Activated gamma-delta T cell treated with Interleukin-2 at 50 U/mL for 16 hours (primary cell): ENCODE measurements at places on chromosomes 11 and 22.

DNA sequence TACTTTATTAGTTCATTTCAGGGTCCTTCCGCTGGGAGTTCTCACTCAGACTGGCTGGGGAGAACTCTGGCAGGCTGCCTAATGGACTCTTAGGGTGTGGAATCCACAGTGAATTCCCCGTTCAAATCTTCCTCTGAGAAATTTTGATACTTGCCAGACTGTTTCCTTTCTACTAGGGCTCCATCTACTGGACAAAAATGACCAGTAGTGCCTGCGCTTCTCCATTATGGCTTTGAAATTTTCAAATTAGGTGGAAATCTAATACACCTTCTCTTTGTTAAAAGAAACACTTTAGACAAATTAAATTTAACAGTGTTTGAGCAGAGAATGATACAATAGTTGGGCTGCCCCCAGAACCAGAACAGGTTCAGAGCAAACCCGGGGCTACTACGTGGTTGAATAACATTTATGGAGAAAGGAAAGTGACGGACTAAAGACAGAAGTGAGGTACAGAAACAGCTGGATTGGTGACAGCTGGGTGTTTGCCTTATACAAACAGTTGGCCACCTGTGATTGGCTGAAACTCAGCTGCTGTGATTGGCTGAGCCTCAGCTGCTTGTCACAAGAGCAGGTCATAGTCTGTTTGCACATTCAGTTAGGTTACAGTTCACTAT, 52.9 kb upstream of the FDX1 start:
- DNase-seq, result peak; percentile 8

DNA sequence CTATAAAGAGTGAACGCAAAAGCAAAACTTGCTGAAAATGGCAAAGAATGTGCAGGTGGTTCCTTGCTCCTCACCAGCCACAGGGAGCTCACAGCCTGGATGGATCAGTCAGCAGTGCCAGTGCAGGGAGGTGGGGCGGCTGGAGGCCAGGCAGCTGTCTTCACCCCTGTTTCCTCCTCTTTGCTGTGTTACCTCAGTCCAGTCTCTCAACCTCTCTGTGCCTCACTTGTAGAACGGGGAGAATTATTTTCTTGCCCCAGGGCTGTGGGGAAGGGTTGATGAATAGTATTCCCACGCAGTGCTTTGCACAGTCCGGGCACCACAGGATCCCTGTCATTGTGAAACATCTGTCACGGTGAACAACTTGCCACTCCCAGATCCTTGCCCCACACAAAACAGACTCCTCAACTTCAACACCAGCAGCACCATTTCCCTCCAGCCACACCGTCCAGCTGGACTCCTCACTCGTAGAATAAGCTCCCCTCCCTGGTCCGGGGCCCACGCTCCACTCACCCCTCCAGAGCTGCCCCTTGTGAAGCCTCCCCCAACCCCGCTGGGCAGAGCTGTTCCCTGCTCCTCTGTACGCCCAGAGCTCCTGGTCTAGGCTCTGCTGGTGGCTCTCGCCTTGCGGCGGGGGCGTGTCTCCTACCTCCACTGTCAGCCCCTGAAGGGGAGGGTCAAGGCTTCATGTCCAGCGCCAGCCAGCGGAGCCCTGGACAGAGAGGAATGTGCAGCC, 27.7 kb downstream of the MPPED1 start:
- no peak for DNase-seq

GRCh38 chr11:6481924-6482275, 599 bp downstream of the TIMM10B start:
- no peak for DNase-seq

GRCh38 chr11:110196241-110196754, 100.1 kb downstream of the RDX start:
- no peak for DNase-seq

GRCh38 chr22:31100762-31101525, 6.4 kb downstream of the SELENOM start:
- no peak for DNase-seq

DNA sequence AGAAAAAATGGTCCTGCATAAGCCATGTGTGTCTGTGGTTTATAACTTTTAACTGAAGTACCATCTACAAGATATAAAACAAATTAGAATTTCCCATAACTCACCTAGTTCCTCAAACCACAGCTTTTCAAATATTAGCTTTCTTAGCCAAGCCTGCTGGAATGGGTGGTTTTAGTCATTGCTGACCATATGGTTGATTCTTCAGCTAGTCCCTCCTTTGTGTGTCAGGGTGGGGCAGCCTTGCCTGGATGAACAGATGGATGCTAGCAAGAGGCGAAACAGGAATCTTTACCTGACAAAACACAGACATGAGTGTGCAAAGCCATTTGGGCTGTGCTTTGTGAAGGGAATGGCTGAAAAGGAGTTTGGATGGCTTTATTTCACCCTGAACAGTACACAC, 6.9 kb upstream of the B3GNT6 start:
- DNase-seq, result no peak

DNA sequence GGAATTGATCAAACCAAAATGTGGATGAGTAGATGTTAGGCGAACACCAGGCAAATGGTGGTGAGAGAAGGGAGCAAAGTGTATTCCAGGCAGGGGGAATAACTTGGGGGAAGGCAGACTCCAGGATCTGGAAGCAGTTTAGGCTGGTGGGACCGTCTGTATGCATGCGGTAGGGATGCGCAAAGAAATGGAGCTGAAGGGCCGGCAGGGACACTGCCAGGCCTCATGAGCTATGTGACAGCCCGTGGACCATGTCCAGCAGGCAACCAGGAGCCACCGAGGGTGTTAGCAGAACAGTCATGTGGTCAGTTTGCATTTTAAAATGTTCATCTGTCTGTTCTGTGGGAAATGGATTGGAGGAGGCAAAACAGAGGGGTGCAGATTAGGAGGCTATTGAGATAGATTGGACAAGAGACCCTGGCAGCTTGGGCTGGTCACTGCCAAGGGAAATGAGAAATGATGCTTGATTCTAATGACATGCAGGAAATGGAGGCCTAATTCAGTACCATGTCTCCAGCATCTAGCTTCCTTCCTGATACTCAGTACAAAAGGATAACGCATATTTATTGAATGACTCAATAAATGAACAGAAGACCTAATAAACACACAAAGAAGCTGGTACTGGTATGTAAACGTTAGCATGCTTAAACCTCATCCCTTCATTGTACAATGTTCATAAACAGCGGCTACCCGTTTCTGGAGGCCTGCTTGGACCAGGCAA, 412.4 kb downstream of the BUD13 start:
- no peak for DNase-seq

DNA sequence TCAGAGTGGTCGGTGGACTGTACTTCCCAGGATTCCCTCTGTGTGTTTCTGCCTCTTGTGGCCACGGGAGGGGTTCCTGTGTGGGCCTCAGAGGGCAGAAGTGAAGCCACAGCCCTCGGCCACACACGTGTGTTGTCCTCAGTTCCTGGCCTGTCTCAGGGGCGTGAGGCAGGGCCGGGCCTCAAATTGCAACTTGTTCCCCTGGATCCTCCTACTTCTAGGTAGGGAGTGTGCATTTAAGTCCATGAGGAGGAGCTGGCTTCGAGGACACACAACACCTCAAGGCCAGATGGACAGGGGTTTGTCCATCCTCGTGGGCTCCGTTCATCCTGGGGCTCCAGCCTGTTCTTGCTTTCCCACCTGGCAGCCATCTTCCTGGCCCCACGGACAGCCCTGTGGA, 573.0 kb downstream of the TBC1D22A start:
- DNase-seq, result no peak

- no peak for DNase-seq
Measured at GRCh38 chr11:29679996-29680395, 336.8 kb downstream of the KCNA4 start.

DNA sequence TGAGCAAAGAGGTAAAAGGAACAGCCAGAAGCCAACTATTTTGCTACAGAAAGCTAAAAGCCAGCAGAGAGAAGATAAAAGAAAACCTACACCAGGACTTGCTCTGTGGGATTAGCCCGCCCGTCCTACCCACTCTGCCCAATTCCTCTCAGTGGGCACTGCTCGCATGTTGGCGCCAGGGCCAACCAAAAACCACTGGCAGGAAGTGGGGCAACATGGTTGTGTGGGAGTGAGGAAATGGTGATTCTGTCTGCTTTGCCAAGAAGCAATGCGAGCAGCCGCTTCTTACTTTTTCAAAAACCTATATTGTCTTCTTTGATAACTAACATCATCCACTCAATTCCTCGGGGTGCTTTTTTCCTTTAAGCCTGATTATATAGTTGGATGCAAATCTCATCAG, 14.2 kb upstream of the APOA1 start:
- peak; percentile 60 for DNase-seq

- DNase-seq, result no peak
Measured at GRCh38 chr11:129701706-129702105, 113.9 kb upstream of the TMEM45B start.

DNA sequence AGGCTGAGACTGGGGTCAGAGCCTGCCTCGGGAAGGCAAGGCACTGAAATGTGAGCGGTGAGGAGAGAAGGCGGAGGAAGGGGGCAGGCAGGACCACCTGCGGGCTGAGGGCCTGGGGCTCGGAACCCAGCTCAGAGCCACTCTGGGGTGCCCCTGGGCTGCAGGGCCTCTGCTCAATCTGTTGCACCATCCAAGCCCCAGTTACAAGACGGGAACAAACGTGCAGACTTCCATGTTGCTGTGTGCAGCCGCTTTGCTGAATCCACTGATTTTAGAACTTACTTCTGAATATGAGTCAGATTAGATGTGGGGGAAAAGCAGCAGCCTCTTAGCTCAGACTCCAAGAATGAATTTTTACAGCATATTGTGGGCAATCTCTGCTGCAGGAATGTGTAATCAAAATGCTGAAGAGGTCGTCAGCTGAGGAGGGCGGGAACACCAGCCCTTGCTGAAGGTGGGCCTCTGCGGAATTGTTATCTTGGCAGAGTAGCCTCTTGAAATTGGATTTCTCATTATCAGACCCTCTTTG, 21.6 kb downstream of the PARVG start:
- no peak for DNase-seq

DNA sequence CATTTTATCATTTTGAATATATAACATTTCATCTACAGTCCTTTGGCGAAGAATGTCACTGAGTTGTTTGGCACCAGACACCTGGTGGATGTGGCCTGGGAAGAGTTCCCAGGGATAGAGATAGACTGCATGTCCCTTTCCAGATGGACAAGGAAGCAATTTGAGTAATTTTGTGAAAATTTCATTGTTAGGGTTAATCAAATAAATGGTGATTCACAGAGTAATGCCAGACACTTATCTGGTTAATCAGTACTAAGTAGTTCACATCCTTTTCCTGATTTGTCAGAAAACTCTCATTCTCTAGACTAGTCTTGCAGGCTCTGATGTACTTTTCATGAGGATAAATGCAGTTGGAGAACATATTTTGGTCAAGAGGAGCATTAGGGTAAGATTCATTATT, 41.6 kb downstream of the NAALAD2 start:
- DNase-seq, result no peak

GRCh38 chr22:17303840-17304779, 65.2 kb upstream of the CECR2 start:
- DNase-seq, result no peak

DNA sequence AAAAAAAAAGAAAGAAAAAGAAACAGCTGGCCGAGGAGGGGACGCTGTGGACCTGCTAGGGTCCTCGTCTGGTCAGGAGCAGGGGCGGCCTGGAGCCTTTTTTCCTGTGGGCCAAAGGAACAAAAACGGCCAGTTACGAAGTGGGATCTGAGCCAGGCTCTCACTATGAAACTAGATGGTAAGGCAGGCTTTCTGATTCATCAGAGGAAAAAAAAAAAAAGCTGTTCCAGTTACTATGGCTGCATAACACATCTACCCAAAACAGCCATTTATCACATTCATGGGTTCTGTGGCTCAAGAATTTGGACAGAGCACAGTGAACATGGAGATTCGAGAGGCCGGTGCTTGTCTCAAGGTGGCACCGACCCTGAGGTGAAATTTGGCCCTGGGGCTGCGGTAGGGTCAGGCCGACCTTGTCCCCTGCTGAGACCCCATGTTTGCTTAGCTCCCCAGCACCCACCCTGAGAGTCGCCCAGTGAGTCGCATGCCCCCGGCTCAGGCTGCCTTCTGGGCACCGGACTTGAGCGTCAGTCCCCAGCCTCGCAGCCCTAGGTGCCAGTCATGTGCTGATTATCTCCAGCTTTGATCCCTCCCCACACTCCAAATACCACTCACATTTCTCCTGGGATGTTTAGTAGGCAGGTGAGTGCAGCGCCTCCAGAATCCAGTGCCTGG, 34.2 kb downstream of the MRGPRD start:
- DNase-seq, result no peak
